Pons (tissue), 1 donor: ENCODE measurements at places on chromosomes 3 and 15.

DNA sequence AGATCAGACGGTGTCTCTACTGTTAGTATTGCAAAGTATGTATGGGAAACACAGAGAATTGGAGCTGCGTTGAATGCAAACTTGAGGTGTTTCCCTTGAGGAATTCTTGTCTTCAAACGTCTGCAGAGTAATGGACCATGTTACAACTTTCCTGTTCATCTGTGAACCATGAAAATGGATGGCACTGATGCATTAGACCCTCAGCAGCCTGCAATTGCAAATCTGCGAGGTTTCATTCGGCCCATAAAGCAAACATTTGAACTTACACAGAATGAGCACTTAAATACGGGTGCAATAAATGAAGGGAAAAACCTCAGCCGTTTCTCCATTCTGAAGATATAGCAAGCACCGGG is 49.7 kb downstream of the LRRN1 start:
- no peak for DNase-seq

GRCh38 chr3:114874522-114874971 is 272.5 kb downstream of the ZBTB20 start:
- DNase-seq: no peak

- no peak for DNase-seq
Observed at GRCh38 chr3:175273573-175273972, 414.4 kb downstream of the NAALADL2 start.

GRCh38 chr15:92963794-92964193 is 63.7 kb downstream of the CHD2 start:
- DNase-seq: no peak

- DNase-seq: peak; percentile 10
Observed at GRCh38 chr15:33699691-33700447, 268.4 kb upstream of the CHRM5 start.

DNA sequence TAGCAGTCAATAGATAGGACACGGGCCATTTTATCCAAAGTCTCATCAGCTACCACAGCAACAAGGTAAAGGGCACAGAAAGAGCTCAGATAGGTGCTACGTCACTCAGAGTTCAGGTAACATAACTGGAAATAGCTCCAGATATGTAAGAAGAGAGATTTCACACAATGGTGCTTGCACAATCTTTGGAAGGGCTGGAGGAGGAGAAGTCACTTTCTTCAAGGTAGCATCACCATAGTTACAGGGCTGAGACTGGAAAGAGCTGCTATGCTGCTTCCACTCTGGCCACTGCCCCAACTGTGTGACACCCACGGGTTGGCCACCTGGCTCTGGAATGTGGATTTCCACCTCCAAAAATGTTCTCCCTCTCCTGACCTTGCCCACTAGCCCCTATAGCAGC is 448.8 kb upstream of the THBS1 start:
- DNase-seq: no peak

GRCh38 chr3:124041553-124041952 is 49.6 kb upstream of the ROPN1 start:
- DNase-seq: no peak

- no peak for DNase-seq
Observed at GRCh38 chr15:101043011-101043410, 123.9 kb downstream of the LRRK1 start.

DNA sequence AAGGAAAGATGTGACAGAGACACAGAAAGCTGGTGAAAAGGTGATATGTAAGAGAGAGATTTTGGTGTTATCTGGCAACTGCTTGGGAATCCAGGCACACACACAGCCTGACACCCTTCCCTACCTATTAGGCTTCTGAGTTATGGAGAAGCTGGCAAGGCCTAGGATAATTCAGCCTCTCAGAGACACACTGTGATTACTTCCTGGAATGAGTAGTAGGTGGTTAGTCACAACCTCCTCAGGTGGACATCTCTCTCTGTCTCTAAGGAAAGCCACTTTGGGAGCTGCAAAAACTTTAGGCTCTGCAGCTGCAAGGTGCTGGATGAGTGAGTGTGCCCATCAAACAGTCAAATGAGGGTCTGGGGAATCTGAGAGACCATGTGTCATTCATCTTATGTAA is 201.9 kb downstream of the PDCD6IP start:
- DNase-seq: no peak

GRCh38 chr3:9600597-9600996 is 47.0 kb upstream of the LHFPL4 start:
- DNase-seq: no peak

GRCh38 chr3:38648659-38649499 is 608 bp downstream of the SCN5A start:
- no peak for DNase-seq
